ENCODE measurements at places on chromosomes 3 and 15.
A peak's percentile ranks its signal among the peaks of the same experiment; 100 is the strongest.

- no peak for DNase-seq
These were observed 130.4 kb upstream of the FOXB1 start for GRCh38 chr15:59873644-59874272.

- no peak for DNase-seq
These were observed 316.7 kb upstream of the AGTR1 start for GRCh38 chr3:148381051-148381450.

DNA sequence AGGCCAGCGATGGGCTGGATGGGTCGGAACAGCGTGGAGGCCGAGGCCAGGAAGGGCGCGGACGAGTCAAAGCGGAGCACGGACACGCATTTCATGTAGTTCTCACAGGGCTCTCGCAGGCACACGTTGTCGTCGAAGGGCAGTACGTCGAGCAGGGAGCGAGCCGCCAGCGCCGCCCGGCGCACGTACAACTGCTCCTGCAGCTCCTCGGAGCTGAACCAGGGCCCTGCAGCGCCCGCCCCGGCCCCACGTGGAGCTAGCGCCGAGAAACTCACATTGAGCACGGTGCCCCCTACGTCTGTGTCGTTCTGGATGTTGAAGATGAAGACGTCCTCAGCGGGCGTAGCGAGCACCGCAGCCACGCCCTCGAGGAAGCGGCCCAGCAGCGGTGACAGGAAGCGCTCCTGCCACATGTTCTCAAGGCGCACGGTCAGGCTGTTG lies 5.8 kb downstream of the CELSR3 start:
- no peak for DNase-seq

- DNase-seq = no peak
These were observed 82.8 kb upstream of the CPNE4 start for GRCh38 chr3:132117642-132118041.

- DNase-seq = no peak
These were observed 168.5 kb downstream of the FAM43A start for GRCh38 chr3:194854206-194854605.

DNA sequence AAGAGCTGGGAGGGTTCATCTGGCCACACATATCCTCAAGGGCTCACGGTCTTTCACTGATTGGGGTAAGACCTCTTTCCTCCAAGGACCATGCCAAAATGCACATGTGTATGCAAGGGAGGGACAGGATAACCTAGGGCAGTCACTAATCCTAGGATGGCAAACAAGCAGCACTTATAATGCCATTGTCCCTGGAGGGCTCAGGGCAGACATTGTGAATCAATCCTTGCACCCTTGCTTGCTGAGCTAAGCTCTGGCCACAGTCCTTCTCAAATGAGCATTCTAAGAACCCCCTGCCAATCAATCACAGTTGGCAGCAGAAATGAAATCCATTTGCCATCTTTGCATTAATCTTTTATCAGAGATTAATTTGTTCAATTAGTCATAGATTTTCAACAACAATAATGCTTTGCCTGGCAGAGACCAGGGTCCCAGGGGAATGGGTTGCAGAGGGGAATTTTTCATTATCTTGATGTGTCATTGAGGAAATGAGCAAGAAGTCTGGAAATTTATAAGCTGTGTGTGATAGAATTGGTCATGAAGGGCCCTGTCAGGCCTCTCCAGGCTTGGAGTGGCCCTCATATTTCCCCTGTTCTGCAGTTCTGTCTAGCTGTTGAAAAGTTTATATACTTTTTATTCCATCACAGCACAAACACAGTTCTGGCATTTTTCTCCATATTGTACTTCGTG lies 57.2 kb upstream of the KY start:
- peak; percentile 80 for DNase-seq

DNA sequence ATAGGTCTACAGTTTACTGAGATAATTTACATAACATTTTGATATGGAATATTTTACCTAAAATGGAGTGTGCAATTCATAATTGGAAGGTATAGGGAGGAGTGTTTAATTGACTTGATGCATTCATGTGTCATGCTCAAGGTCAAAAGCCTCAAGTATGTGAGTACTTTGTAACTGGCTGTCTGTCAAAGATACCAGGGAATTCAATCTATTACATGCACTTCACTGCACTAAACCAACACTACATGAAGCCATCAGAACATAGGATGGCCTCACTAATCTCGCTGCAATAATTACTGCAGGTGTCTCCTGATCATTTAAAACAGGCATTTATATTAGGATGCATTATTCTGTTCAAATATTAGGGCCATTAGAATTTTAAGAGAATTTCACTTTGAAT lies 367.2 kb downstream of the CNTN4 start:
- no peak for DNase-seq

GRCh38 chr3:137084586-137084985 lies 126.8 kb downstream of the IL20RB start:
- no peak for DNase-seq

DNA sequence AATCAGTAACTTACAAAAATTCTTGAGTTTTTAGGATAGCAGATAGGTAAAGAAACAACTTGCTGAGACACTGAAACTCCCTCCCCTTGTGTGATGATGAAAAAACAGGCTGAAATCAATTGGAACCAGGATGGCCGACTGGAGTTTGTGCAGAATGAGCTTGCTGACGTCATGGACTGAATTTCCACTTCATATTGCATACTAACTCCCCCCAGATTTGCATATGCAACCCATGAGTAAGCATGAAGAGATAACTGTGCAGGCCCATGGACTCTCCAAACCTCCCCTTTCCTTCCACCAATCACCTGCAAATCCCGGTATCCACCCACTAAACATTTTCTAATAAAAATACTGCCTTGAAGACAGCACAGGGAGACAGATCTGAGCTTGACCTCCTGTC lies 82.0 kb upstream of the SCN5A start:
- no peak for DNase-seq

DNA sequence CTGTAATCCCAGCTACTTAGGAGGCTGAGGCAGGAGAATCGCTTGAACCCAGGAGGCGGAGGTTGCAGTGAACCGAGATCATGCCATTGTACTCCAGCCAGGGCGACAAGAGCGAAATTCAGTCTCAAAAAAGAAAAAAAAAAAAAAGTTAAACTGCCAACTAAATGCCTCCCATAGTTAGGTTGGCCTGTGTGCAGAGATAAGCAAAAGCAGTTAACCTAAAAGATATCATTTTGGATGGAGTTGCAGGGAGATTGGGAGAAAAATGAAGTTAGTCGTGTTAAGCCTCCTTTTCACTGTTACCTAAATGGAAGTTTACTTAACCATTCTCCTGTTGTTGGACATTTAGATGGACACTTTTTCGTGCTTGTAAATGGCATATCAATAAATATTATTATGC lies 11.4 kb upstream of the FETUB start:
- DNase-seq = no peak

DNA sequence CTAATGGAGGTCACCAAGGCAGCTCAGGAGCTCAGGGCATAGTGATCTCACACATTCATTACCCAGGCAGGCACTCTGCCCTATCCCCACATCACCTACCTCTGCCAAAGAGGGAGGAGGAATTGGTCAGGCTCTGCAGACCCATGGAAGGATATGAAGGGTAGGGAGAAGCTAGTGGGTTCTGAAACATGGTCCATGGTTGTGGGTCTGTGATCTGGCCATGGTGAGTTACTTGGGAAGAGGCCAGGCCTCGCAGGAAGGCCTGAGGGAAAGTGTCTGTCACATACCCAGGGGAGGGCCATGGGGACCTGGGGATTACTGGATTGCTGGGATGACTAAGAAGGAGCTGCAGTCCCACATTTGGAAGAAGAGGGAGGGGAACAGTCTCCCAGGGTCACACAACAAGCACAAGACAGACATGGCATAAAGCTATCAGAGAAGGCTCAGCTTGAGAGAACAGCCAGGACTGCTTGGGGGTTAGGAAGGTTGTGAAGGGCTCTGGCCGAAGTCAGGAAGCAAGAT lies 1.4 kb upstream of the PRSS50 start:
- DNase-seq = no peak

GRCh38 chr3:81349816-81350340 lies 411.6 kb downstream of the GBE1 start:
- DNase-seq = no peak

DNA sequence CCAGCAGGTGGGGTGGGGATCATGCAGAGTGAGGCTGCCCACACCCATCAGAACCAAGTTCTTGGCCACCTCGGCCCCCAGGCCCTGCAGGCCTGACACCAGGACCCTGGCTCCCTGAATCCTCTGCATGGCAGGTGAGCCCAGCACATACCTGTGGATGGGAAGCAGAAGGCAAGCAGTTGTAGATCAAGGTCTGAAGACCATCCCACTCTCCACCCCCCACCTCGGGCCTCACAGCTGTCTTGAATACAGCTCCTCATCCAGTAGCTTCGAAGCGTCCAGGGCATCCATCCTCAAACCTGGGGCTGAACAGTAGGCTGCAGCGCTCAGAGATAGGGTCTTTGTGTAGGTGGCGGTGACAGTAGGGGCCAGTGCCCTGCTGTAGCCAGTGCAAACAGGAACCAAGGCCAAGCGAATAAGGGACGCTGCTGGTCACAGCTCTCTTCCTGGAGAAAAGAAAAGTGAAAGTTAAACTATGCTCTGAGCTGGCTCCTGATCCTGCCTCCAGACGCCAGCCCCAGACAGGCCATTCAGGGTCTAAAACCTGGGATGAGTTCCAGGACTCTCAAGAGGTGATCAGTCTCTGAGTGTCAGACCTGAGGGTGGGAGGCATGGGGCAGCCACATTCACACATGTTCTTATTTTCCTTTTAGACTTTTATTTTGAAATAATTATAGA lies at the start of gene UBA7:
Gene UBA7 (minus strand): TSS at position 457 of the 678 bp plus-strand sequence. CDS start 166 bp downstream, at position 291.
- DNase-seq = peak; percentile 75

- no peak for DNase-seq
These were observed 87.7 kb upstream of the LIMD1 start for GRCh38 chr3:45506751-45507391.

GRCh38 chr3:146250449-146251382 lies at the start of gene PLSCR4:
Gene PLSCR4, minus strand, starts transcription at chr3:146251105. Its CDS starts 29,034 bp downstream, at chr3:146222071.
- peak; percentile 70 for DNase-seq

- DNase-seq = no peak
These were observed 50.5 kb downstream of the MBNL1 start for GRCh38 chr3:152319256-152319655.

- DNase-seq = no peak
These were observed 69.8 kb upstream of the GCNT3 start for GRCh38 chr15:59541750-59542149.

DNA sequence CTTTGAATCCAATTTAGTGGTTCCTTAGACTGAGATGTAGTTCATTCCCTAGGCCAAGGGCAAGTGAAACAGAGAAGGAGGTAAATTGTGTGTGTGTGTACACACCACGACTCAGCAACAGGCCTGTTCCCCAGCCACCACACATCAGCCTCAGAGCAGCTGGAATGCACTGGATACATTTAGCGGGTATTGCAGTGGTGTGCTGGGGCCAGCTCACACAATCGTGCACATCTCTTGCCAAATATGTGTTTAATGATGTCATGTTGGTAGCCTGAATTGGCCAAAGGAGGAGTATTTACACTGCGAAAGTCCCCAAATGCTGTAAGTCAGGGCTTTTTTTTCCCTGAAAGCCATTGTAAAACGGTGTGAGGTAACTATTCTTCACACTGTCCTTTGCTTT lies 82.3 kb downstream of the RBPMS2 start:
- DNase-seq = peak; percentile 89

DNA sequence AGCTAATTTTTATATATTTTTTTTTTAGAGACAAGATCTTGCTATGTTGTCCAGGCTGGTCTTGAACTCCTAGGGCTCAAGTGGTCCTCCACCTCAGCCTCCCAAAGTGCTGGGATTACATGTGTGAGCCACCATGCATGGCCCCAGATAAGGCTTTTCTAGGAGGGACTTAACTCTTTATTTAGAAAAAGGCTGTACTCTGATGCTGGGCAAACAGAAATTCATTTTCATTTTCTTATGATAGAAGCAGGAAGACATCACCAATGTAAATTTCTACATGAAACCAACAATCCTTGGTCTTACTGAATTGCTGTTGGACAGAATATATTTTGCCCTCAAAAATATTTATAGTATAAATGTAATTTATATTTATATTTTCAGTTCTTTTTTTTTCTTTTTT lies 9.6 kb downstream of the NIPA1 start:
- no peak for DNase-seq

DNA sequence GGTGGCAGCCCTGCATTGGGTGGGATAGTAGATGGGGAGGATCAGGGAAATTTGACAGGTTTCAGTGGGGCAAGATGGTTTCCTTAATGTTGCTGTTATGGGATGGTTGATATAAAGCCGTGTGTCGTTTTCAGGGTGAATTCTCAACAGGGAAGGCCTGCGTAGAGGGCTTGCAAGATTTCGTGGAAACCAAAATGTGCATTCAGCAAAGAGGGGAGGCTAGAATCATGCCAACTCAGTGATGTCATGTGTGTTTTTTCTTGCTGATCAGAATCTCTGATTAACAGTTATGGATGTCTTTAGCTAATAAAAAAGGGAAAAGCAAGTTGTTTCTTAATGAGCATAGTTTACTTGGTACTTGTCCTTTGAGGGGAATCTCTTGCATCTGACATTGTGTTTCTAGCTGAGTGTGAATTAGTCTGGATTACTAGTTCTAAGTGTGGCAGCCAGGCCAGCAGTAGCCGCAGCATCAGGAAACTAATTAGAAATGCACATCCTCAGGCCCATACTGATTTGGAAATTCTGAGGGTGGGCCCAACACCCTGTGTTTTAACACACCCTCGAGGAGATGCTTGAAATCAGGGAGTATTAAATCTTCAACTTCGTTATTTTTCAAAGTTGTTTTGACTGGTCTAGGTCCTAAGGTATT lies 24.8 kb downstream of the MRAS start:
- DNase-seq = no peak

GRCh38 chr3:126672741-126673140 lies 17.8 kb upstream of the TXNRD3 start:
- DNase-seq = no peak

DNA sequence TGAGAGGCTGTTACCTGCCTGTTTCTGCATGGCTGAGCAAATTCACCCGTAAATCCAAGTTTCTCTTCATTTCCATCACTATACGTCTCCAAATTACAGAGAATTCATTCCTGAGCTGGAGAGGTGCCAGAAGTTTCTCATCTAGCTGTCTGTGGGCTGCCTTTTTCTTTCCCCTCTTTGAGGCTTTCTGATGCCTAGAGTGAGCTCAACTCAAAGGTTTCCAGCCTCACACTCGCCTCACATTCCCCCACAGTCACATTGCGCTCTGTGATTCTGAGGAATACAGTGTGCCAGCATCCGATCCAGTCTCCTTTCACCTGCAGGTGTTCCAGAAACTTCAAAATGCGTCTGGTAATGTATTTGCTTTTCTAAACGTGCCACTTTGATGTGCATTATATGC lies 267.2 kb downstream of the MFSD1 start:
- no peak for DNase-seq

- DNase-seq = no peak
These were observed 14.5 kb downstream of the TERB2 start for GRCh38 chr15:44971036-44971435.

DNA sequence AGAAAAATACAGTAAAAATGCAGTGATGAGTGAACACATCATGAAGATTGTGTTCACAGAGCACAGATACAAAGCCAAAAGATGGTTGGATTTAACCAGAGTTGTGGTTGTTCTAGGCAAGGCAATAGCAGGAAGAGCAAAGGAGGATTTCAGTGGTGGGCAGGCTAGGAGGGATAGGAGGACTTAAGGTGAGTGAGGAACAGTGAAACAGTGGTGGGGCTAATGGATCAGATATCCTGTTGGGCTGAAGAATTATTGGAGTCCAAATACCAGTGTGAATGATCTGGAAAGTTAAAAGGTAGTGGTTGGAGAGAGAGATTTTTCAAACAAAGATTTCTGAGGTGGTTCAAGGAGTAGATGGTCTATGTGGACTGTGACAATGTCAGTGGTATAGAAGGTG lies 108.3 kb downstream of the B3GALNT1 start:
- DNase-seq = no peak
